NCI-H1930 (cell line): ENCODE measurements at places on chromosomes 1 and 21.
A peak's percentile ranks its signal among the peaks of the same experiment; 100 is the strongest.

DNA sequence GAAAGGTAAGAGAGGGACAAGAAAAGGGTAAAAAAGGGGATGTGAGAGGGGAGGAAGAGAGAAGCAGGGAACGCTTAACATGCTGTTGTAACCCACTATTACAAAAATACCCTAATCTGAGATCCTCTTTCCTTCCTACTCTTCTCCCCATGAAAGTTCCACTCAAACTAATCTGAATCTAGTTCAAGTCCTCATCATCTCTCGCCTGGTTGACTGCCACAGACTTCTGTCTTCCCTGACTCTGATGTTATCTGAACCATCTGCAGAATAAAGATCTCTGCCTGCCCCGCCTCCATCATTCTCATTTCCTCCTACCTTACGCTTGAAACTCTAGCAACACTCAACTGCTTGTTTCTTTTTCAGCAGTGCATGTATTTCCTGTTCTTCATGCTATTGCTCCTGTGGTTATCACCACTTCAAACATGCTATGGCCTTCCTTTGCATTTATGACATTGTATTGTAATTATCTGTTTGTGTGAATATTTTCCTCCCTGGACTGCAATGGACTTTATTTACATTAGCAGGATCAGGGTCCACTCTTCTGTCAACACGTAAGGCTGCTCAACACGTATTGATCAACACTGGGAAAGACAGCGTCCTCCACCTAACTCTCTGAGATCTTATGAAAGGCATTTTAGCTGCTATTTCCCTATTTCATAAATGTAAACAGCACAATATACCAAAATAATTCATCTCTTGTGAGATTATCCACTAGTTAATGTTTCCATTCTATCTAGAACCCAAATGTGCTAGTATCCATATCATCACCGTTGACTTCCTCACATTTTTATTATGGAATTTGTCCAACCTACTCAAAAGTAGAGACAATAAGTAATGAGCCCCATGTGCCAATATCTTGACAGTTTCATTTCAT, 215.5 kb upstream of the USP25 start:
- DNase-seq = no peak

GRCh38 chr1:223233019-223233409, 90.0 kb upstream of the TLR5 start:
- no peak for DNase-seq

- DNase-seq = no peak
Measured at GRCh38 chr1:107559881-107560280, 405.1 kb downstream of the VAV3 start.

DNA sequence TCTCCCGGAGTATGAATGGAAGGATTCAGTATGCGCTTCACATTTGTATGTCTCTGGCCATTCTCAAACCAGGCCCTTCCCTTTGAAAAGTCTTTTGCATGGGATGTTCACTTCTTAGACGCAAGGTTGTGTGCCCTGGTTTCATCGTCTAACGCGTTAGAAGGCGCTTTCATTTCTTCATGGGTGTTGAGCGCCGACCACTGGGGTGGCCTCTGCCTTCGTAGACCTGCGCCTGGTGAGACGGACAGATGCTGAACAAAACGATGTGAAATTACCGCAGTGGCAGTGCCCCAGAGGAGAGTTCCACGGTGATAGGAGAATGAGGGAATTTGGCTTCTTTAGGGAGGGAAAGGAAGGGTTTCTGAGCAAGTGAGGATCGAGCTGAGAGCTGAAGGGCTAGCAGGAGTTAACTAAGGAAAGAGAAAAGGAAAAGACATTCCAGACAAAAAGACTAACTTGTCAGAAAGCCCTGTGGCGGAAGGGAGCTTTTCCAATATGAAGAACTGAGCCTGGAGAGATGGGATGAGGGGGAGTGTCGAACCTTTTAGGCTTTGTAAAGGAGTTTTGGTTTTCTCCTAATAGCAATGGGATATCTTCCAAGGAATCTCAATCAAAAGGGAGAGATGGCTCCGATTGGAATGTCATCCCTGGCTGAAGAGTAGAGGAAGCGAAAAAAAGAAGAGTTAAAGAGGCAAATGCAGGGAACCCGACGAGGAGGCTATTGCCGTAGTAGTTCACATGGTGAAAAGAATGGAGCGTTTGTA, 951 bp downstream of the GGPS1 start:
- DNase-seq = peak; percentile 35

GRCh38 chr1:194159941-194160340, 973.5 kb upstream of the B3GALT2 start:
- DNase-seq = no peak

DNA sequence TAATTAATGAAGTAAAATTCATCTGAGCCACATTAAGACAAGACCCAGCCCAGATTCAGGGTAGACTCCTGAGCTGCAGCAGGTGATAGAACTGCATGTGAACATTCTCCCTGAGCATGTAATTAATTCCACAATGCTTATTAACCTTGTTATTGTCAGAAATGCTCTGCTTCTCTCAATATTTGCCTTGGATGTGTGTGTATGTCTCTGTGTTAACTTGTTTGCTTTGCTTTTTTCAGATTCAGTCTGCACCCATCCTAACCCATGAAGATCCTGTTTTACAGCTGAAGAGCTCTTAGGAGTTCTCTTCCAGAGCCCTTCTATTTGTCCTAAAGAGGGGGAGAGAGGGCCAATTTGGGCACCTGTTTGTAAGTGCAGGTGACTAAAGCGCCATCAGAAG, 143.2 kb upstream of the BMP8A start:
- DNase-seq = no peak

- DNase-seq = no peak
Measured at GRCh38 chr1:109891930-109892329, 18.7 kb upstream of the CSF1 start.

DNA sequence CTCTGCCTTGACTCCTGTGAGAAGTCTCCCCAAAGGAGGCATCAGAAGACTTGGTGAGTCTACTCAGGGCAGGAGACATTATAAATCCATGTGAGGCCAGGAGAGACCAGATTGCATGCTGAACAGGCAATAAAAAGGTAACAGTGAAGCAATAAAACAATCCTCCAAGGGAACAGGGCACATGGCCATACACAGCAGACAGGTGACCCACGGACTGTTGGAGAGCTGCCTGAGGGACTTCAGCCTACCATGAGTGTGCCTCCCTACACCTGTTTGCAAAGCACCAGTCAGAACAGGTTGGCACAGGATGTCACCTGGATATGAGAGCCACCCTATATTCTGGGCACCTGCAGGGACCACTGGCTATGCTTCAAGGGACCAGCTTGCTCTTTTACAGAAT, 67.6 kb downstream of the MAB21L3 start:
- no peak for DNase-seq

DNA sequence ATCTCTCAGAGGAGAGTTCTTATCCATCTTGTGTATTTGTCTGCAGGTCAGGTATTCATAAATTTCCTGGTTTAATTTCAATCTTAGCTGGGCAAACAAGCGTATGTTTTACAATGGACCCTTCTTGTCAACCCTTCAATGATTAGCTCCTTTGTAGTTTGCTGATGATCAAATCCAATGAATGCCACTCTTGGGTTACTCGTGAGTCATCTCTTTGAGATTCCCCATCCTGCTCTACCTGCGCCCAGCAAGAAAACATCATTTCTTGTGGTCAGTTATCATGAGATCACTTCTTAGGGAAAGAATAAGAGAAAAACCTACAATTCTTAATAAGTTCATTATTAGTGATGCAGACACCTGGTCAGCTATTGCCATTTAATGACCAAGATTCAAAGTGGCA, 572.3 kb upstream of the PKN2 start:
- DNase-seq = no peak

DNA sequence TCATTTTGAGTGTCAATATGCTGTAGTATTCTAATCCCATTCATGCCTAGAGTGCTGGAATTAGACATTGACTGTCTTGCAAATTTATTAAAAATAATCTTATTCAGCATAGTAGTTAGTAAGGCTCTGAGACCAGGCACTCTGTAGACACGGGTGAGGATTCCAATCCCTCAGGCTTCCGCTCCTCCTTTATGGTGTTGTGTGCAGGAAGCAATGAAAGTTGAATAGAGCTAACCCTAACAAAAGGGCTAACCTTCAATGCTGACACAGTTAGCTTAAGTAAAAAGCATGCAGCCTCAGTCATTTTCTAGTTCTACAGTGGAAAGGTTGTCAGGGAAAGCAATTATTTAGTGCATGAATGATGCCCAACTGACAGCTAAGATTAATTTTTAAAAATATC, 199.6 kb upstream of the SGIP1 start:
- DNase-seq = no peak

- DNase-seq = no peak
Measured at GRCh38 chr1:89837036-89837481, 16.2 kb downstream of the LRRC8D start.

DNA sequence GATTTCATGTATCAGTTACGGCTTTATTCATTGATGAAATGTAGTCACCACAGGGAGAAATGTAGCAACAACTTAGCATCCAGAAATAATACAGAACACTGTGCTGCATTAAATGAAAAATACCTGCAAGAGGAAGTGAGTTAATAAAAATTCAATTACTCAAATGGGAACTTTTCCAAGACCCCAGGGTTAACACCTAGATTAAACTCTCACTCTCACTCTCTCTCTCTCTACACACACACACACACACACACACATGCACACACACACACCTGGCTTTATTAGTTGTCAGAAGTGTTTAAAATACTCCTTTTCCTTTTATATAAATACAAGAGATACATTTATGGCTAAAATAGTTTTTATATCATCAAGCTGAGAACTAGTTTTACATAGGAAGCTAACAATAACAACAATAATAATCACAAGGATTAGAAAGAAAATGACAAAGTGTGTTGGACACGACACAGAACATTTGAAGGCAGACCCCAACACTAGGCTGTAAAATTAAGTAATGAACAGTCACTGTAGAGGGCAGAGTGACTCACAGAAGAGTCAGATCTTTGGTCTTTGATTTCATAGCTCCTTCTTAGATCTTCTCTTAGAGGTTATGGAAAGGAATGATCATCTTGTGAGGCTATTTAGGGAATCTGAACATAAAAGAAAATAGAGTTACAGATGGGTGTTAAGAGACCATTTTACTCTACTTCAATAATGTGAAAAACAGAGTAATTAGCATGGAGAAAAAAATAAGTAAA, 1266.0 kb upstream of the ADGRL2 start:
- DNase-seq = no peak

DNA sequence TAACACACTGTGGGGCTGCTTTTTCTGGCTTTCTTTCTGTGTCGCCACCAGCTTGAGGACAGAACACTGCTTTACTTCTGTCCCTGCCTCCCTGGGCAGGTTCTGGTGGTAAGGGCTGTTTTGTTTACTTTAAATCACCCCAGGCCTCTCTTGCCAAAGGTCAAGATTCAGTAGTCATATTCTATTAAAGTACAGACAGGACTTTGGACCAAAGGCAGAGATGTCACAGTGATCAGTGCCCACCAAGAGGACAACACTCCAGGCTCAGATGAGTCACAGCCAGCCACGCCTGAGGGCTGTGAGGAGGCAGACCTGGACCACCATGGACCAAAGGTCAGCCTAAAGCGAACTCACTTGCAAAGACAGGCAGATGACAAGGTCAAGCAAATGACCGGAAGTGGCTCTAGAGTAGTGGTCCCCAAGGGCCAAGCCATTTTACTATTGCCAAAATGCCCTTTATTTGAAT, 200.0 kb downstream of the RHOU start:
- DNase-seq = no peak

DNA sequence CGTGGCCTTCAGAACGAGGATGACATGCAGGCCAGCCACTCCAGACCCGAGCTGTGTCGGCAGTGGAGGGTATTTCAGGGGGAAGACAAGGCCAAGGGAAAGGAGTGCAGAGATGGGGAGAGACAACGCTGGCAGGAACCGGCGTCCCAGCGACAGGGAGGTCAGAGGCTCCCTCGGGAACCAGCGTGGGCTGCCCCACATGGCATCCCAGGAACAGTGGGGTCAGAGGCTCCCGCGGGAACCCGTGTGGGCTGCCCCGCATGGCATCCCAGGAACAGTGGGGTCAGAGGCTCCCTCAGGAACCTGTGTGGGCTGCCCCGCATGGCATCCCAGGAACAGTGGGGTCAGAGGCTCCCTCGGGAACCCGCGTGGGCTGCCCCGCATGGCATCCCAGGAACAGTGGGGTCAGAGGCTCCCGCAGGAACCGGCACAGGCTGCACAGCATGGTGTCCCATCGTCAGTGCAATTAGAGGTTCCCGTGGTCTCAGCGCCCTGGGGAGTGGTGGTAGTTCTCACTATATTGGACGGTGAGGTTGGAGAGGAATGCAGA, 43.0 kb downstream of the SLC19A1 start:
- no peak for DNase-seq

DNA sequence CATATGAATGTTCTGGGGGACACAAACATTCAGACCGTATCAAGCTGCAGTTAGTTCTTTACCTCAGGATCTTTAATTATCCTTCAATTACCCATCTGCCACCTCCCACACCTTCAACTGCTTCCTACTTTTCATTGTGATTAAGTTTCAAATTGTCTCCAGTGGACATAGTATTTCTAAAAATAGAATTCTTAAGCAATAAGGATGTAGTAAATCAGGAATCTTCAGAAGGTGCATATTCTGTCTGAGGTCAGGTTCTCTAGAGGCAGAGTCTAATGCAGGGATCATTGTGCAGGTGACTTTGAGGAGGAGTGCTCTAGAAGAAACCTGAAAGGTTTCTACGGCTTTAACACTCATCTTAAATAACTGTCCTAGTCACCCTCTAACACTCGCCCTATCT, 102.6 kb upstream of the PPP2R5A start:
- DNase-seq = no peak

DNA sequence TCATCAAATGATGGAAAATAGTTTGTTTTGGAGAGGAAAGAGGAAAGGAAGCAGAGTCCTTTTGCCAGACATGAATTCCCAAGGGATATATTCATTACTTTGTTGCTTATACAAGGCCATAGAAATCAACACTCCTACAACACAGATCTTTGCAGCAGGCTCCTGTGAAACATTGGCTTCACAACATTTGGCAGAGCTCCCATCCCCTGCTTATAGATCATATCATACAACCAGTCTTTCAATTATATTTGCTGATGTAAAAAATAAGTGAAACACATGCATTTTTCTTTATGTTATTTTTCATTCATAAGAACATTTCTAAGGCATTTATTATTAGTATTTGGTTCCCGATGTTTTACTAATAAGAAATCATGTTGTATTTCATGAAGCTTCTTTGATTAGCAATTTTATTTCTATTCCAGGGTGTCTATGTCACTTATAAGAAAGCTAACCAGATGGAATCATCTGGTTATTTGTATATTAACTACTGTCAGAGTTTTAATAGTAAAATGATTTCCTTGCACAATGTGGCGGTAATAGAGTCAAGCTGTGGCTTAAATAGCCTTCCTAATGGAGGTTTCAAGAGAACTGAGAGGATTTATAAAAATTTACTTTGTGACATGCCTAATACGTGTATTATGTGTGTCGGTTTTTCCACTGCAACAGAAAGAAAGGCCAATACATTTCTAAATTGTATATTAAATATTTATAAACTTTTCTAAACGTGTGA, 470.3 kb upstream of the NCAM2 start:
- no peak for DNase-seq

- DNase-seq = no peak
Measured at GRCh38 chr21:27269644-27270043, 302.8 kb upstream of the ADAMTS5 start.

DNA sequence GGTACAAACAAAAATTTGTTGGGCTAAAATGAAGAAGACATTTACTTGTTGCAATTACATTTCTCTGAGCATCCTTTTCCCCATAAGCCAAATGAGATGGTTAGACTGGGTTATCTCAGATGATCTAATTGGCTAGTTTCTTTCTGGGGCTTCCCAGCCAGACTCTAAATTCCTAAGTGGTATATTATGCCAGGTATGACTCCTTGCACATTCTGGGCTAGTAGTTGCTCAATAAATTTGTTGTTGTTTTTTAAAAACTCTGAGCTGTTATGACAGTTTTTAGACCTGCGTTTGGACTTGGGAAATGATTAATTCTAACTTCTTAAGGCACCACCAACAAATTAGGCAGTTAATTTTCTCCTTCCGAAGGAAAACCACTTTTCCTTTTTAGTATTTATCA, 66.1 kb downstream of the UCK2 start:
- no peak for DNase-seq
